ENCODE measurements at places on chromosomes 2 and 18.
A peak's percentile ranks its signal among the peaks of the same experiment; 100 is the strongest.

DNA sequence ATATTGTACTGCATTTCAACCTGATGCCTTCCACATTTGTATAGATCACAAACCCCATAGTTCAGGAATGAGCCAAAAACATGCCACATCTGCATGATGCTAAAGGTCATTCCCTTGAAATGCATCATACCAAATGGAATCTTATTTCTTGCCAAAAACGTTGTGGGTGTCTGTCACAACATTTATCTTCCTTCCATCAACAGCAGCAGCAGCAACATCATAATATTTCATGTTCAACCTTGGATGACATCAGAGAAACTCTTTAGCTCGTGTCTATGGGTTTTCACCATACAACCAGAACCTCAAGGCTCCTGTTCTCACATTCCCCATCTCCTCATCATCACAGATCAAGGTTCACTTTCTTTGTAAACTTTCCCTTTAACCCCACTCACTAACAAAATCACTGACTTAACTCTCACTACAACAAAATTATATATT lies 221.3 kb upstream of the CTAGE1 start:
- peak; percentile 81 for DNase-seq

DNA sequence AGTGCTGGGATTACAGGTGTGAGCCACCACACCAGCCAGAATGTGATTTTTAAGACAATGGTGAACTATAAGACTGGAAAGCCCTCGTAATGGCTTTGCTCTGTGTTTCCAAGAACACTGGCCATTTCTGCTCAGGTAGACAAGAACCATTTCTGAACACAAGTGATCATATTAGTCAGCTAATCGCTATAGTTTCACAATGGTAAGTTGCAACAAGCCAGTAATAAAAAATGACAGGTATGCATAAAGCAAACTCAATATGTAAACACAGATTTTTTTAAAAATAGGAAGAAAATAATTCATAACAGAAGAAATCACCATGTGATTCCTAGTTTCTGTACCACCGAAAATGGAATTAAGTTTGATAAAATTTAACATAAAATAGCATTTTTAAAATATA lies 166.5 kb downstream of the THADA start:
- DNase-seq = peak; percentile 15

DNA sequence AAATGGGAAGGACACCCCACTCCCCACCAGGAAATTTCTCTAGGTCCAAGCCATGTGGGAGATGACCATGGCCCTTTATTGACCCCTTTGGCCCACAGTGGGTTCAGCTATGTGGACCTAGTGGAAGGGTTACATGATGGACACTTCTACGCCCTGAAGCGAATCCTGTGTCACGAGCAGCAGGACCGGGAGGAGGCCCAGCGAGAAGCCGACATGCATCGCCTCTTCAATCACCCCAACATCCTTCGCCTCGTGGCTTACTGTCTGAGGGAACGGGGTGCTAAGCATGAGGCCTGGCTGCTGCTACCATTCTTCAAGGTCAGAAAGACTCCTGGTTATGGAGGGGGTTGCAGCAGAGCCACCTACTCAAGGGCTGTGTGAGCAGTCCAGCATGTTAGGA lies 1.3 kb downstream of the STK16 start:
- DNase-seq = no peak

- DNase-seq = peak; percentile 55
These were observed at the start of gene AGXT for GRCh38 chr2:240868286-240869108. TSS of gene AGXT (plus strand) at chr2:240868824. CDS start at chr2:240868866, 42 bp downstream.

GRCh38 chr2:3620834-3621233 lies 25.9 kb downstream of the COLEC11 start:
- peak; percentile 42 for DNase-seq

DNA sequence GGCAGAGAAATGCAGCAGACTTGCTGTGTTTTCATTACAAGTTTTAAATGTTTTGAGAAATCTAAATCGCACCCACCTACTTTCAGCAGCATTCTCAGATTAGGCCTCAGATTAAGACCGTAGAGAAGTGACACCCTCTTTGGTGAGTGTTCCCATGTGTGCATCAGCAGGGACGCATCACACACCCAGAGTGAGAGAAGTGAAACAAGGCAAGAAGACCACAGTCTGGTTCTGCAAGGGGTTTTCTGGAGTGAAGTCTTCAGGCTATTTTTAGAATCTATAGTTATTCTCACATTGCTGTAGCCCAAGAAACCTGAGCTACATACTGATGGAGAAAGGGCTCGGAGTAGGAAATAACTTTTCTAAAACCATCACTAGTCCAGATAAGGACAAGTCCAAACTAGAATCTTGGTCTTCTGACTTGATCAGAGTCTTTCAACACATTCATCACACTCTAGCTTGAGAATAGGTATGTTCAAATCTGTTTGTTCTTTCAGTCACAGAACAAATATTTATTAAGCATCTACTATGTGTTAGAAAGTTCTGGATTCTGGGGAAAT lies 1216.6 kb upstream of the PIK3C3 start:
- DNase-seq = no peak

DNA sequence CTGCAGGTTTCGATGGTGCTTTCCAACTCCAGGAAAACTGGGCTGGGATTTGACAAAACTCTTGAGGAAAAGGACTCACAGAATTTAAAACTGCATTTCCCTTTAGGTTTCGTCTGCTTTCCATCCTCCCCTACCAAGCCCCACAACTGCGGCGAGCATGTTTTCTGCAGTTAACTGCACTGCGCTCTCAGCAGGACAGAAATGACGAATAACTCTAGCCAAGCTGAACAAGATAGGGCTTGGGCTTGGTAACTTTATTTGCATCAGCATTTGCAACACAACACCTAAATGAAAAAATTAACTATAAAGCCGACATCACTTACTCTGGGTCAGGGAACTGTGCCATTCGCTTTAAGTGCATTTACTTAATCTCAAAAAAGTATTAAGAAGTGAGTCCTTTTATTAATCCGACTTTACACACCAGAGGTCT lies 669 bp upstream of the PIKFYVE start:
- peak; percentile 23 for DNase-seq

- DNase-seq = no peak
These were observed 9.1 kb upstream of the HOXD4 start for GRCh38 chr2:176142281-176142680.

DNA sequence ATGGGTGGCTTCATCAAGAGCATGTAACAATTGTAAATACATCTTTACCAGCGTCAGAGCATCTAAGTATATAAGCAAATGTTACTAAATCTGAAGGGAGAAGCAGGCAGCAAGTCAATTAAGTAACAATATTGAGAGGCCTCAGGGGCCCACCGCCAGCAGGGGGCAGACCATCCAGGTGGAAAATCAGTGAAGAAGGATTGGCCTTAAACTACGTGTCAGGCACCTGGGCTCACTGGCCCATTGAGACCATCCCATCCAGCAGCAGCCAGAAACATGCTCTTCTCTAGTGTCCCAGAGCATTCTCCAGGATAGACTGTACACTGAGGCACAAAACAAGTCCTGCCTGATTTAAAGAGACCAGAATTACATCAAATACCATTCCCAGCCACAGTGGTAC lies 96.2 kb upstream of the SNTG2 start:
- DNase-seq = peak; percentile 30

DNA sequence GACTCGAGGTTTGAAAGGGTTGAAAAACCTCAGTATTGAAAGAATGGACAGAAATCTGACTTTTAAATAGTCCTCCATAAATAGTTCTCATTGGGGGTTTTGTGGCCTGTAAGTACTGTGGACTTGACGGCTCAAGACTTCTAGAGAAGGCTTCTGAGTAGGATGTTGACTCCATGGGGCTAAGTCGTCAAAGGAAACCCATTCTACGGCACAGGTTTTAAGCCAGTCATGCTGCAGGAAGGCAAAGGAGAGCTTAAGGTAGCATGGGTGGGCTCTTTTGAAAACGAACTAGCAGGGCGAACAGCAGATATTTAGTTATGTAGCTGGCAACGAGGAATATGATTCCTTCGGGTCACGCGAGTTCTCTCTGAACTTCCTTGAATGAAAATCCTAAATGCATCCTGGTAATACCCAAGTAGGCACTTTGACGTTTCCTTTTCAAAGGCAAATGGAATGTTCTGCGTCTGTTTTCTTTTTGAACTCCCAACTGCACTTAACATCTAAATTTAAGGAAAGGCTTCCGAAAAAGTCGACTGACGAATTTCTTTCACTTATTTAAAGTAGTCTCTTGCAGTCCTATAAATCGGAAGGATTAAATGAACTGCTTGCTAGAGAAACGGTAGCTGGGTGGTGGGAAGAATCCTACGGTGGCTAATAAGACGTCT lies 1.1 kb upstream of the NEDD4L start:
- no peak for DNase-seq

- no peak for DNase-seq
These were observed 93.3 kb downstream of the MARCHF4 start for GRCh38 chr2:216279031-216279430.

GRCh38 chr2:238929242-238930081 lies 81.6 kb downstream of the TWIST2 start:
- DNase-seq = no peak

DNA sequence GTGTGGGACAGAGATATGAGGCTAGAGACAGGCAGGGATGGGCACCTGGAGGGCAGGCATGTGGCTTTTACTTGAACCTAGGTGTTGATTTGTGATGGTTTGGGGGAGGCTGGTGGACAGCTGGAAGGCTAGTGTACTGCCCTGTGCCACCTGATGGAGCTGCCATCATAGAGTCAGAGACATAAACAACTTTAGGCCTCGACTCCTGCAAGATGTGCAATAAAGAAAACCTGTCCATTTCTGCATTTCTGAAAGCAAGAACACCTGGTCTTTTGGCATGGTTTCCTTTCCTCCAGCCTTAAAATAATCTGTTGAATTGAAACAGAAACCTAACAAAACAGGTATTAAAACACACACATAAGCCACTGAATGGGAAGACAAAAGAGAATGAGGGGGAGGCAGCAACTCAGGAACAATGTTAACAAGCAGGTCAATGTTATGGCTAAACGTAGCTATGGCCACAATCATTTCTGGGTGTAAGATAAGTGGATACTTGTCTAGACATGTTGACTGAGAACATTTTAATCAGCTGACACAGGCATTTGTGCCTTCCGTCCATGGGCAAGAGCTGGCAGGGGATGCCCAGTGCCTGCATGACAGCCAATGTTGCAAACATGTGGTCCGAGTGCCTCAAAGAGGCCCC lies 87.8 kb downstream of the KCTD1 start:
- DNase-seq = peak; percentile 55

GRCh38 chr18:35026407-35027061 lies 14.7 kb upstream of the MAPRE2 start:
- no peak for DNase-seq

All from MCF 10A (cell line).